Cerebellar nuclear complex (tissue), 1 donor: ENCODE measurements at places on chromosomes 7 and 10.

DNA sequence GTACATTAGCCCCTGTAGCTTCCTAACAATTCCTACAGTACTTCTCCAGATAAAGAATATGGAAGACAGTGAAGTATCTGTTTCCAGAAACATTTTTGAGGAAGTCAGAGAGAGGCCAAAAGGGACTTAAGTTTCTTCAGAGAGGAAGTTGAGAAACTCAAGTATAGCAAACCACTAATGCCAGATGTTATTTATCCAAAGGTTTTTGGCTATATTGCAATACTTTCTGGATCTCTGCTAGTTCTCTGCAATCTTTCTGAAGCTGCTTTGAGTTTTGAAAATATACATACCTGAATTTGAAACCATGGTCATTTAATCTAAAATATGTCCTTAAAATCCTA is 64.7 kb downstream of the BICC1 start:
- DNase-seq = no peak

GRCh38 chr7:55514546-55515265 is 57.6 kb downstream of the VOPP1 start:
- DNase-seq = no peak

- no peak for DNase-seq
Observed at GRCh38 chr7:7201578-7202374, 19.4 kb downstream of the C1GALT1 start.

- no peak for DNase-seq
Observed at GRCh38 chr7:92808006-92808405, 28.4 kb downstream of the CDK6 start.

DNA sequence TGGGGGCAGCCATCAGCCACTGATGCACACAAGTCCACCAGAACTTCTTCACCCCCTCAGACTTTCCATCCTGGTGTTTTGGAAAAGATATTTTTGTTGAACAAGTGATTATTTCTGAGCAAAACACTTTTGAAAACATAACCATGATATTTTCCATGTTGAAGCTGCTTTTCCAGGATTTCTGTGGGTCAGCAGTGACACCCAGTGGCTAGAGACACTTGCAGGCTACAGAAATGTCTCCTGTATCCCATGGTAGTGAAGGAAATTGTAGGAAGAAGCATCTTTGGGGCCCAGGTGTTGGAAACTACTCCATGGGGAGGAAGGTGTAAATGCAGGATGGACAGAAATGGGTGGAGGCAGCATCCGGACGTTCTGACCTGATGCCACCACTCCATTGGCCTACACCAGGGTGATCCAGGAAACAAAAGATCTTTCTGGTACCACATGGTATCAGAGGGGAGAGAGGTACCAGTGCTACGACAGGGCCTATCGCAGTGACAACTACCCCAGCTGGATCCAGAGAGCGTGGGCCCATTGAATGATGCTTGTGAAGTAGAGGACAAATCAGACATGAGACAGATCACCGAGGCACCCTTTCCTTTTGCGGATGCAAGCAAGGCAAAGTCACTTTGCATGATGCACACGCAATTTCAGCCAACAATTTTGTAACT is 111.7 kb upstream of the COBL start:
- no peak for DNase-seq

DNA sequence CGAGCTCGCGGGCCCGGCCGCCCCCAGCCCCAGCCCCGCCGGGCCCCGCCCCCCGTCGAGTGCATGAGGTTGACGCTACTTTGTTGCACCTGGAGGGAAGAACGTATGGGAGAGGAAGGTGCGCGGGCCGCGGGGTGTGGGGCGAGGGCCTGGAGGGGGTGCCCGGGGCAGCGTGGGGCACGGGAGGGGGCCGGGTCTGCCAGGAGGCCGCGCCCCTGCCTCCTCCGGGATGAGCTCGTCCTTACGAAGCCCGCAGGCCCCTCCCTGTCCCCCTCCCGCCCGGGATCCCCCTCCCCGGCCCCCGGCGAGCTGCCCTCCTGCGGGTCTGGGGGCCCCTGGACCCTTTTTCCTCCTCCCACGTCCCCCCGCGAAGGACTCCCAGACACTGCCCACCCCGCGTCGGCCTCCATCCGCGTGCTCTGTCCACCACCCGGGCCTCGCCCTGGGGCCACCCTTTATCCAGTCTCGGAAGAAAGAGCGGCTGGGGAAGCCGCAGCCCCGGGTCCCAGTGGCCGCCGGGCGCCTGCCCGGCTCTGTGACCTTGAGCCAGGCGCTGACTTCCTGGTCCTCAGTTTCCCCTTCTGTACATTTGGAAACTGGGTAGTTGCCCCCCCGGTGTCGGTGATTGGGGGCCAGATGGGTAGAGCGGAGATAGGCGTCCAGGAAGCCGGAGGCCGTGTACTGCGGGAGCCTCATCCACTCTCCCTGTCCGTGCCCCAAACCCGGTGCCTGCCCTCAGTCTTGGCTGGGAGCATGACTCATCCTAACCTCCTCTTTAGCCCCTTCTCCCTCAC is 521 bp downstream of the LIMK1 start:
- DNase-seq = no peak

GRCh38 chr7:32952876-32953275 is 4.4 kb upstream of the FKBP9 start:
- DNase-seq = no peak

DNA sequence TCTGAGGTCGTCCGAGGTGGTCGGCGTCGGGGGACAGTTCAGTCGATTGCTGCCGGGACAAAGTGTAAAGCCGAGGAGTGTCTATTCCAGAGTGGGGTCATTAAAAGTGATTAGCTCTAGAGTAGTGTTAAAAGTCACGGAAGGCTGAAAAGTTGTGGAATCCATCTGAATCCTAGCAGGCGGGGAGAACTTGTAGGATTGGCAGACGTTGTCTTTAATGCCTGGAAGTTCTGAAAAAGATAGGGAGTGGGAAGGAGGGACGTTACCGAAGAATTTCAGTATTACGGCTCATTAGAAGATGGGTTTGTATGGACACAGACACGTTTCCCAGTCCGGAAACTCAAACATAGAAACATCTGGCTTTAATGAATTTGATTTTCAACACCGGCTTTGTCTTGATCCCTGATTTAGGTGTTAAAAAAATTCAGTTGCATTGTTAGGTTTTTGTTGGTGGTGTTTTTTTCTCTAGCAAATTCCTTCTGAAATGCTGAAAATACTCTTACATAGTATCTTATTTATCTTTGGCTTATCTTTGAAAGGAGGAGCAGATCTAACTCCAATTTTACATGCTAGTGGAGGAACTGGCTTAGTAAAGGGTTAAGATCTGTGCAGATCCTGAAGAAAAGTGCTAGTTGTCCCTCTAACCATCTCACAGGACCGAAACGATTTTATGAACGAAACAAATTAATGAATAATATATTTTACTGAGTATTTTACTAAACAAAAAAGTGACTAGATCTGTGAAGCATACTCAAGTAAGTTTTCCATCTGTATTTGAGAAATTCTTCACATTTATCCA is 900 bp downstream of the MKLN1 start:
- no peak for DNase-seq

GRCh38 chr10:2899246-2899951 is 167.9 kb upstream of the PFKP start:
- no peak for DNase-seq

DNA sequence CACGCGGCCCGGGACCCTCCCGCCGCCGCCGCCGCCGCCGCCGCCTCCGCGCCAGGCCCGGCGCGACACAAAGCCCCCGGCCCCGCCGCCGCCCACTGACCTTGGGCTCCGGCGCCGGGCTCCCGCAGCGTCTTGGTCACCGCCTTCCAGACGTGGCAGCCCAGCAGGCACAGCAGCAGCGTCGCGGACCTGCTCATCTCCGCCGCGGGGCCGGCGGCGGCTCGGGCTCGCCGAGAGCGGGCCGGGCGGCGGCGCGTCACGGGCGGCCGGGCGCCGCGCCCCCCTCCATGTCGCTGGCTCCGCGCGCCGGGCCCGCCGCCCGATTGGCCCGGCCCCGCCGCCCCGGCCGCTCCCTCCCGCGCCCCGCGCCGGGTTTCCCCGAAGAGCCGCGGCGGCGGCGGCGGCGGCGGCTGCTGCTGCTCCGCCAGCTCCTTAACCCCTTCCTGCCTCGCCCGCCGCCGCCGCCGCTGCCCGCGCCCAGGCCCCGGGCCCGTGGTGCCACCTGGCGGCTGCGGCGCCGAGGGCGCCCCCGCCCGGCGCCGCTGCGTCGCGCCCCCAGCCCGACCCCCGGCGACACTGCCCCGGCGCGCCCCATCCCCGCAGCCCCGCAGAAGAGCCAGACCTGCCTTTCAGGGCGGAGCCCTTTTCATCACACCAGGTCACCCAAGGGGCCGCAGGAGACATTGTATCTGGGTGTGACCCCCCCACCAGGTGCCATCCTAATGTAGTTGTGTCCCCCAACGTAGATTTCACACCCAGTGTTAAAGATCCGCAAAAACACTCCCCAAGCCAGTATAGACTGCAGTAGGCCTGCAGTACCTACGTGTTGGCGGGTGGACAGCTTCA is at the start of gene FAM171A1:
Gene FAM171A1 (minus strand): TSS at position 434 of the 846 bp plus-strand sequence. CDS start 237 bp downstream, at position 197.
- DNase-seq = no peak

- DNase-seq = no peak
Observed at GRCh38 chr10:73359492-73359891, 828 bp upstream of the CFAP70 start.

DNA sequence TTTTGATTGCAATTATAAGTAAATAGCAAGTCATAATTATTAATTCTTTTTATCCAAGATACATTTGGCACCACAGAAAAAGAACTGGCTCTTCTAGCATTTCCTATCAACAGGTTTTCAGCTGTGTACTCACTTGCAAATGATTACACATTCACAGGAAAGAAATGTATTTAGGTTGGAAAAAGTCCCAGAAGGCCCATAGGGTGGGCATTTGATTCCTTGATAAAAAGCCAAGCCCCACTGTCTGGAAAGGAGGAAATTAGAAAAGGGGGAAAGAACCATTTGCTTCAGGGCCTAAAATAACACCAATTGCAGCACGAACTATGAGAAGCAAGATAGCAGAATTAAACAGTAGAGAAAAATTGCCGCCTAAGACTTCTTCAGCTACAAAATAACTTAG is 80.8 kb upstream of the COL1A2 start:
- DNase-seq = no peak

DNA sequence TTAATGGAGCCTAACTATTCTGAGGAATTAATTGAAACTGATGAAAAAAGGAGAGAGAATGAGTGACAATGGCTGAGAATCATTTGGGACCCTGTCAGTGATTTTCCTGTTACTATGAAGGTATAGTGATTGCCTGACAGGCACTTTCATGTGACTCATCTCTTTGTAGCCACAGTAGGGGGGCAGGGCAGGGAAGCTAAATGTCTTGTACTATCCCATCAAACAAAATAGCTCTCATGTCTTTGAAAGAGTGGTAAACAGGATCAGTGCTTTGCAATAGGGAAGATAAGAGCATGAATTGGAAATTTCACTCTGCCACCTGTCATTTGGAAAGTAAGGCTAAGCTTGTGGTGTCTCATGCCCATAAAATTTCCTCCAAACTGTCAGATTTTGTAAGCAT is 94.5 kb upstream of the GSDME start:
- DNase-seq = no peak

DNA sequence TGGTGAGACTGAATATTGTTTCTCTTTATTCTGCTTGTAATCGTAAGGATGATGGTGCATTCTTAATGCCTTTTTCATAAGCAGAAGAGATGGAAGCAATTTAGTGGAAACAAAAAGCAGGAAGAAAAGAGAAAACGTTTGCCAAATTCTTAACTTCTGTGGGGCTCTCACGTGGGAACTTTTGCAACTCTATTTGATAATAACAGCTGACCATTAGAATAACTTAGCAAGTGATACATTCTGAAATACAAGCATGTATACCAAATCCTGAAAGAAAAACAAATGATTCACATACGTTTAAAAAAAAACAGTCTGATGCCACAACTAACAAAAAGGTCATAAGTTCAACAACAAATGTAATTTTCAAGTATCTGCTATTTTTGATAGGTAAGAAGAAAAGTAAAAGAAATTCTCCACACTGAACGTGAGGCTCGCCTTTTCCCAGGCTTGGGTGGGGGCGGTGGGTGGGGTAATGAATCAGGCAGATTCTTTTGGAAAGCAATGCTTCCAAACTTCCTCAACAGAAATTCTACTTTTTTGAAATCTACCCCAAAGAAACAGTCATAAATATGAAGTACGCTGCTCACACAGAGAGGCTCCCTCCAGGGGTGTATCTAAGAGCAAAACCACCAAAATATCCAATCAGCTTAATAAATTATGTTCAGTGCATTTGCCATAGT is 446.2 kb upstream of the MGMT start:
- DNase-seq = no peak

- DNase-seq = no peak
Observed at GRCh38 chr10:126057494-126057893, 161.1 kb downstream of the FANK1 start.

DNA sequence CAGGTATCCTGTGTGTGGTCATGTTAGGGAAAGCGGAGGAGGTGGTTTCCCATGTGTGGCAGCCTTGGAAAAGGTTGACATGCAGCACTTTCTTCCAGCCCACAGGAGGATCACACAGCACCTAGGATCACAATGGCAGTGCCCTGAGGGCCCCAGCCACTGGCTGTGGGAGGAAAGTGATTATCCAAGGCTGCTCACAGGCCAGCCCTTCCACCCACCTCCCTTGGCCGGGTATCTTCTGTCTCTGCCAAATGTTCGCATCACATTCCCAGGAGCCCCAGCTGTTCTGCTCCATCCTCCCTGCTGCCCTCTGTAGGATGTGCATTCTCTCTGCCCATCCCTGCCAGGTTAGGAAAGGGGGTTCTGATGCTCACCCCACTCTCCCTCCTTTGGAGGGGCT is 2.5 kb upstream of the MLXIPL start:
- DNase-seq = no peak

DNA sequence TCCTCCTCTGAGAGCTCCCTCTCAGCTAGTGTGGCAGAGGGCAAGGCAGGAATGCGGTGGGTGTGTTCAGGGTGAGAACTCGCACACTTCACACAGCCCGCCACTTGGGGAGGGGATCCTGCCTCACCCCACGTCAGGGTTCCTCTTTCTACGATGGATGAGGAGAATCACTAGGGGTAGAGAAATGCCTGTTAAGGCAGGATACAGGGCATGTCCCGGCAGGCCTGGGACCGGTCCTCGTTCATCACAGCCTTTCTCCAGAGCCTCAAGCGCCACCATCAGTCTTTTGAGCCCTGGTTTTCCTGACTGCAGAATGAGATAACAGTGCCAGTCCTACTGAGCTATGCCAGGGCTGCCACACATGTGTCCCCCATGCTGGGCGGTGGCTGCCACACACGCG is 546.7 kb upstream of the ADARB2 start:
- no peak for DNase-seq

GRCh38 chr10:35000936-35001335 is 89.2 kb downstream of the CUL2 start:
- DNase-seq = no peak

DNA sequence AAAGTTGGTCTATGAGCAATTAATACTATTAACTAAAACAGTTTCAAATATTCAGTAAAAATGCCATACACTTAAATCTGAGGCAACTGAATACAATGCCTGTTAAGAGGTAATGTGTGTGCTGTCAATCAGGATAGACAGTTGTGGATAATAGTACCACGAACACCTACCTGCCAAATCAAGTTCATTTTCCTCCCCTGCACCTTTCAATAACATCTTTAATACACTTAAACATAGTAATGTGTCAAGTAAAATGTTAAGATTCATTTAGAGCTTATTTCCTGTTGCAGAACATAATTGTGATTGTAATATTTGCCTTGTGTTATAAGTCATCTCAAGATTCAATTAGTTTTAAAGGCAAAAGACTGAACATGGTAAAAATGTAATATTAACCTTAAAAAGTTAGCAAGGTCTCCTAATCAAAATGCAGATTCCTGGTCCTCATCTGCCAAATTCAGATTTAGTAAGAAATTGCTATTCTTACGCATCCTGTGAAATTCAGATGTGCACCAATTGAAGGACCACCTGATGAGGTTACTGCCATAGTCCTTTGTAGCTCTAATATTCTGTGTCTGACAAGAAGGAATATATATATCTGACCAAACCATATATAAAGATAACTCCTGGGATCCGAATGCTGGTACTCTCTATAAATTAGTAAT is 37.1 kb downstream of the COL1A2 start:
- no peak for DNase-seq
